ENCODE measurements at places on chromosomes 1 and 21.

DNA sequence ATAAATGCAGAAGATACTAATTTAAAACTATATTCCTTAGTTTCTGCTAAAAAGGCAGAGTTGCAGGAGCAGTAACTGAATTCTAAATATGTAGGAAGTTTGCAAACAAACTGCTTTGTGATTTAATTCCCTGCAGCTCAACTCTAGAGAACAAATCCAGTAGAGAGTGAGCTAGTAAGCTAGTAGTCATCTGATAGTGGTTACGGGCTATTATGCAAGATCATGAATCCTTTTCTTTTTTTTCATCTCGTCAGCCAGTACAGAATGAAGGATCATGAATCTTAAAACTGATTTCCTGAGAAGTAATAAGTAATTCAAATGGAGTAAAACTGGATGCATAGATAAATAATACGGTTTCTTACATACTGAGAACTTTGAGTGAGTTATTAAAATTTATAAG lies 3.3 kb downstream of the DPH5 start:
- no peak for DNase-seq

DNA sequence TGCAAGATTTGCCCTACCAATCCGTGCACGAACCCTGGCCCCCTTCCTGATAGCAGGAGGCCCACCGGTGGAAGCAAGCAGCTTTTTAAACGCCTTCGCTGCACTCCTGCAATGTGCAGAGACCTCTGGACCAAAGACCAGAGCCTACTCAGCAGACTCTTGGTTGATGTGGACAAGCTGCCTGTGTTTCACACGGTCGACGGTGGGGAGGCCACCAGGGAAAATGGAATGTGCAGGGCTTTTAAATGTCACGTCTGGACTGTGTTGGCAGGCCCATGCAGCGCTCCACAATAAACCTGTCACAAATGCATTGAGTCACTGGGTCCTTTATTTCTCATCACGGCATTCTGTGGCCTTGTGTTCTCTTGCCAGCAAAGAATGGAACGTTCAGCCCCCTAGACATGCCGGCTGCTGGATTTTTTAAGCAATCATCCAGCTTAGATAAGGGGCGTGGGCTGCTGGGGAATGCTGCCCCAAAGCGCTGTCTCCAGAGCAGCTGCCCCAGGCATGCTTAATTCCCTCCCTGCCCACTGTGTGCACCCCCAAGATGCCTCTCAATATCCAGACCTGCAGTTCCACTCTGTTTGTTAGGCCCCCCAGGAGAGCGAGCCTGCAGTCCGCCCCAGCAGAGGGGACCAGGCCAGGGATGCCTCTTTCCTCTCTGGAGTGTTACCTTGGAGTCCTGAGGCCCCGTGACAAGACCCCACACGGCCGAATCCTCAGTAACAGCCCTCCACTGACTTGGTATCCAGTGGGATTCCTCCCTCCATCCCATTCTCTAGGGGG lies 71.3 kb downstream of the ATP5PO start:
- DNase-seq: no peak

DNA sequence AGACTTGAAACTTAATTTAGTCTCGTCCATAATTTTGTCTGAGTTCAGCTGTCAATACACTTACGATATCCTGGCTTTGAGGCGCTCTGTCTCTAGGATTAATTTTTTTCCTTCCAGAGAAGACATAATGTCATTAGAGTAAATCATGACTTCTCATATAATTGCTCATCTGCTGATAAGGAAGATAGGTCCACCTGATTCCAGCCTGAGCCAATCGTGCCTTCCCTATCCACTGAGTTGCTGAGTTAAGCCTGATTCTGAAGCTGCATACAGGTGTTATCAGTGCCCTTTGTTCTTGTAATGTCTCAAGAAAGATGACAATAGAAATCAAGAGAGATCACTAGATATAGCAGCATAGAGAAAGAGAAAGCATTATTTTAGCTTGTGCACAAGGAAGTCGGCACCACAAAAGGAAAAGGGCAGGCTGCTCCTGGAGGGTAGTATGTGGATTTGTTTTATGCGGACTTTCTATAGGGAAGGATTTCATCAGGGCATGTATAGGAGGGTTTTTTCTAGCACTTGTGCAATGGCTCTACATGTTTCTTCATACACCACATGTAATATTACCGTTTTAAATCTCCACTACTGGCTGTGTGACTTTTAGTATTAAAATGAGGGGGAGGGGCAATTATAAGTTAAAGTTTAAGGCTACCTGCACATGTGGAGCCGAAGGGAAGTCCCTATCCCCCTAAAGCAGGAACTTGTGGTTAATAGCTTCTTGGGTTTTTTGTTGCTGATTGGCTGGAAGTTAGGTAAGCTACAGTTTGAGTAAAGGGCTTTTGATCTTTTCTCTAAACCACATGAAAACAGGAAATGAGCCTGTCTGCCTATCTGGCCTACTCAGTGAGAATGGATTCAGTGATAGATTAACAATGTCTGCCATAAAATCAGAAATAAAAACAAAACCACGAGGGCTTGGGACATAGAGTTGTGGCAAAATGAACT lies 133.4 kb downstream of the PLPPR5 start:
- DNase-seq: no peak

GRCh38 chr1:67792103-67792502 lies 41.2 kb downstream of the GNG12 start:
- no peak for DNase-seq

- no peak for DNase-seq
Measured at GRCh38 chr1:3987669-3988235, 87.7 kb upstream of the C1orf174 start.

GRCh38 chr1:184752656-184753055 lies 2.0 kb downstream of the EDEM3 start:
- no peak for DNase-seq

DNA sequence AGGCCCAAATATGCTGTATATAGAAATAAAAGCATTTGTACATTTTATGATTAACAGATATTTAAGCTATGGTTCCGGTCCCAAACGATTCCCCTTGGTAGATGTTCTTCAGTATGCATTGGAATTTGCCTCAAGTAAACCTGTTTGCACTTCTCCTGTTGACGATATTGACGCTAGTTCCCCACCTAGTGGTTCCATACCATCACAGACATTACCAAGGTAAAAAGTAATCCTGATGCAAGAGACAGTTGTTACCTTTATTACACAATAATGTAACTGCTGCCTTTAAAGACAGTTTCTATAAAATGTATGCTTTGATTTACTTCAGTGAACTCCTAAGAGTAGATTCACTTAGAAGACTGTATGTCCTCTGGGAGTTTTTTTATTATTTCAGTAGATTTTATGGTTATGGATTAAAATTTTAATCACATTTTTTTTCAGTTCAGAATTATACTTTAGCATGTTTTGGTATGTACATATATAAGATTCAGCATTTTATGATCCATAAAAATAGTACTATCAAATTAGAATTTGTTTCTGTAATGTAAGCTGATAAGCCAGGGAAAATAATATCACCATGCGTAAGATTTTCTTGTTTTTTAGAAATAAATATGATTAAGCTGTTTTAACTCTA lies 96.5 kb downstream of the USP25 start:
- DNase-seq: no peak
